ENCODE measurements at places on chromosomes 13 and 19. TPM values are rescaled to one million over a fixed set of nuclear protein-coding genes. Genes with fewer than 3 reads are reported as not detected.

NXNL1 gene
- total RNA-seq, result not detected

LRRC4B gene
- 0.41 TPM for total RNA-seq

DNAAF3 gene
- 4.6 TPM for total RNA-seq

ZNF283 gene
- total RNA-seq, result 4.3 TPM

FCER2 gene
- total RNA-seq, result not detected

TSKS gene
- total RNA-seq, result not detected

CDC42EP5 gene
- total RNA-seq, result not detected

F7 gene
- total RNA-seq, result 0.15 TPM

Data from A549 treated with AZD2906 at 1 μM for 4 hours (cell line).